ENCODE measurements at places on chromosomes 2 and 18. TPM values are rescaled to one million over a fixed set of nuclear protein-coding genes. Genes with fewer than 3 reads are reported as not detected.

ERICH2 gene
- 0.45 TPM for total RNA-seq

ALPP gene
- total RNA-seq = not detected

ALK gene
- 4.8 TPM for total RNA-seq

G6PC2 gene
- total RNA-seq = not detected

TGFBRAP1 gene
- 25.1 TPM for total RNA-seq

GPR155 gene
- total RNA-seq = 3.0 TPM

YES1 gene
- 50.9 TPM for total RNA-seq

SOWAHC gene
- total RNA-seq = 8.5 TPM

Data from SK-MEL-5 (cell line).